ENCODE measurements at places on chromosomes 5 and 9.

- DNase-seq = no peak
Observed at GRCh38 chr5:56229111-56229510, 4.0 kb downstream of the ANKRD55 start.

DNA sequence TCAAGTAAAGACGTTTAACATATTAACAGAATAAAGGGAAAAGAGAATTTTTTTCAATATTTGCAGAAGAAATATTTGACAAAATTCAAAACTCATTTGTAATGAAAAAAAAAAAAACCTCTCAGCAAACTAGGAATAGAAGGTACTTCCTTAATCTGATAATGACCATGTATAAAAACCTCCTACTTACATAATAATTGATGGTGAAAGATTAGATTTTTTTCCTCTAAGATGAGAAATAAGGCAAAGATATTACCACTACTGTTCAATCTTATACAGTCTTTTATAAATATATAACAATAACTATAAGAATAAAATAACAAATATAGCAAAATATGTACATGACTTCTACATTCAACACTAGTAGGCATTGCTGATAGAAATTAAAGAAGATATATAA lies 424.6 kb upstream of the KLF4 start:
- no peak for DNase-seq

- no peak for DNase-seq
Observed at GRCh38 chr9:4341554-4341953, 41.7 kb upstream of the GLIS3 start.

GRCh38 chr9:4964540-4964939 lies 20.5 kb upstream of the JAK2 start:
- no peak for DNase-seq

DNA sequence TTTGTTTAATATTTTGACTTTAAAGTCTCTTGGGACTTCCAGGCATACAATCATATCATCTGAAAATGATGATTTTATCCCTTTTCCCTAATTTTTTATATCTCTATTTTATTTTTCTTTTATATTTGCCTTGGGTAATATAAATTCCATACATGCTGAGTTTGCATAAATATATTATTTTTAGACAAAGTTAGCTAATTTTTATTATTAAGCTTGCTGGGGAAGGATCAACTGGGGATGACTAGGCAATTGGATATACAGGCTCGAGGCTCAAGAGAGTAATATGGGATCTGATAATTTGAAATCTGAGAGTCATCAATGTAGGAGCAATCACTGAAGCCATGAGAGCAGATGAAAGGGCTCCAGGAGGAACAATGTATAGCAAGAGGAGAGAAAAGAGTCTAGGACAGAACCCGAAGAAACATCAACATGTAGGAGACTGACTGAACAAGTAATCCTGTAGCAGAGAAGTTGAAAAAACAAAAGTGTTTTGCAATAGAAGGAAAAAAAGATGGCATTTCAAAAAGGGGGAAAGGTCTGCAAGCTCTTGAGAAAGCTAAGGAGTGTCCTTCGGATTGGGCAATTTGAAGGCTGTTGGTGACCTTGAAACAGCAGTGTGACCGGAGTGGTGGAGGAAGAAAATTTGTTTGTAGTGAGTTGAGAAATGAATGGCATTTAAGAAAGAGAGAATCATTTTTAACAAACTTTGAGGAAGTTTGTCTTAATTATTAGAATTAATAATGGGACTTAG lies 17.0 kb upstream of the RHOBTB3 start:
- no peak for DNase-seq

DNA sequence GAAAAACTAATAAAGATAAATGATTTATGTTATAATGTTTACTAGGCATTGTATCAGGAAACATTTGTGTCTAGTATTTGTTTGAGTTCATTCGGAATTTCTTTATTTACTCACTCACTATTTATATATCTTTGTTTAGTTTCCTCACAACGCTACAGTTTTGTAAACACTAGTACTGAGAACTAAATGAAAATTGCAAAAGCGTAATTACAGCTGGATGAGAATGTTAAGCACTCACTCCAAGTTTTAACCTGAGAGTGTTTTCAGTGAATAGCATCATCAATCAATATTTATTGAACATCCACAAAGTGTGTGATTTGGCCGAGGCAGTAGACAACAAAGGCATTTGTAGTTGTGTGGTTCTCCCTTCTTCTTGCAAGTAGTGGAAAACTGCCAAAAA lies 969.6 kb upstream of the DMAC1 start:
- no peak for DNase-seq

DNA sequence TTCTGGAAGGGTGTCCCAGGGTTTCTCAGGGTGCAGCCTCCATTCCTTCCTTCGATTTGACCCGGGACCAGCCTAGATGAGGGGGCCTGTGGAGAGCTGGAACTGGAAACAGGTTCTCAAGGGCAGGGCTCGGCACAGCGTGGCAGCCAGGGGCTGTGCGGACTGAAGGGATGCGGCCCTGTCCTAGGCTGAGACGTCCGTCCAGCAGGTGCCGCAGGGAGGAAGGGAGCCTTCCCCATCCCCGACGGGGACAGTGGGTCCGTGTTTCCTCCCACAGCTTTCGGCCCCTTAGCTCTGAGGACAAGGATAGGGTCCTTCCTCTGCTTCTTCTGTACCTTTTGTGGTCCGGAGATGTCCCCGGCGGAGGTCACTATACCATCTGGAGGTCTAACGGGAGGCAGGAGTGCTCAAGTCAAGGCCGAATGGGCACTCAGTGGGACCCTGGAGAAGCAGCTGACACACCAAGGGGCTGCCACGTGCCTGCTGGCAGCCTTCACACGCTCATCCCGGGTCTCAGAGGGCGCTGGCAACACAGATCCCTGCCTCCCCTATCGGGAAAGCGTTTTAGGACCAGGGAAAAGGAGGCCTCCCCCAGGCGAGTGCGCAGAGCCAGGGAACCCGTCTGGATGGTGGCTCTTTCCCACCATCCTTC lies 49.9 kb downstream of the USP20 start:
- DNase-seq = no peak

- no peak for DNase-seq
Observed at GRCh38 chr9:130995086-130996011, 13.6 kb upstream of the LAMC3 start.

DNA sequence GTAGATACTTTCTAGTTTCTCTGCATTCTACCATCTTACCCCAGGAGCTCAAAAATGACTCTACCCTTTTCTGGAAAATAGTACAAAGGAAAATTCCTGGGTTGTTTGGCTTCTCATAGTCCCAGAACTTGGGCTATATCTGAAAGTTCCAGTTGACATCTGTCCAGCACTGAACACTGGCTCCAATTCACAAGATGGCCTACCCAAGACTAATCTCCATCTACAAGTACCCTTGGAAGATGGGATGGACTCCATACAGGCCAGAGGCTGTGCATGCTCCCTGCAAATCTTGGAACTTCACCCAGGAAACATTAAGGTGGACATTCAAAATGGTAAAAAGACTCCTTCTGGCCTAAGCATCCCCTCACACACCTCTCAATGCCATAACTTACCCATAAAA lies 427.1 kb downstream of the DTWD2 start:
- no peak for DNase-seq
